K562 (cell line): ENCODE measurements at places on chromosomes 12 and 14.

GRCh38 chr12:38761636-38762342, 143.6 kb downstream of the CPNE8 start:
- DNase-seq, result no peak

GRCh38 chr14:67228325-67228984, 12.8 kb upstream of the PALS1 start:
- no peak for DNase-seq

- no peak for DNase-seq
Observed at GRCh38 chr12:5587711-5588121, 155.8 kb downstream of the NTF3 start.

- no peak for DNase-seq
Observed at GRCh38 chr14:46433381-46433780, 218.2 kb downstream of the RPL10L start.

- no peak for DNase-seq
Observed at GRCh38 chr12:92503971-92504593, 198.7 kb upstream of the PLEKHG7 start.

GRCh38 chr12:24361877-24362580, 412.6 kb upstream of the SOX5 start:
- DNase-seq, result no peak

- no peak for DNase-seq
Observed at GRCh38 chr14:57388067-57388466, 2.3 kb upstream of the NAA30 start.
